ENCODE measurements at places on chromosomes 1 and 21.
A peak's percentile ranks its signal among the peaks of the same experiment; 100 is the strongest.

- peak; percentile 15 for DNase-seq
Observed at GRCh38 chr1:17797478-17797877, 42.3 kb downstream of the ACTL8 start.

GRCh38 chr1:43706598-43707189 is 642 bp upstream of the ST3GAL3 start:
- DNase-seq: no peak

GRCh38 chr21:45386336-45386727 is 18.6 kb upstream of the COL18A1 start:
- no peak for DNase-seq

DNA sequence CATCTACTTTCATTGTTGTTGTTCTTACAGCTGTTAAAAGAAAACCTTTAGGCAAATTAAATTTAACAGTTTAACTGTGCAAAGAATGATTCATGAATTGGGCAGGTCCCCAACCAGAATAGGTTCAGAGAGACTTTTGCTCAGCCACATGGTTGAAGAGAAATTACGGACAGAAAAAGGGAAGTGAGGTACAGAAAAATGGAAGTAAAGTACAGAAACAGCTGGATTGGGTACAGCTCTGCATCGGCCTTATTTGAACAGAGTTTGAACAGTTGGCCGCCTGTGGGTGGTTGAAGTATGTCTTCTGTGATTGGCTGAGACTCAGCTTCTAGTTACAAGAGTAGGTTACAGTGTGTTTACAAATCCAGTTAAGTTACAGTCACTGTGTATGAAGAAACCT is 210.1 kb downstream of the FGGY start:
- DNase-seq: no peak

DNA sequence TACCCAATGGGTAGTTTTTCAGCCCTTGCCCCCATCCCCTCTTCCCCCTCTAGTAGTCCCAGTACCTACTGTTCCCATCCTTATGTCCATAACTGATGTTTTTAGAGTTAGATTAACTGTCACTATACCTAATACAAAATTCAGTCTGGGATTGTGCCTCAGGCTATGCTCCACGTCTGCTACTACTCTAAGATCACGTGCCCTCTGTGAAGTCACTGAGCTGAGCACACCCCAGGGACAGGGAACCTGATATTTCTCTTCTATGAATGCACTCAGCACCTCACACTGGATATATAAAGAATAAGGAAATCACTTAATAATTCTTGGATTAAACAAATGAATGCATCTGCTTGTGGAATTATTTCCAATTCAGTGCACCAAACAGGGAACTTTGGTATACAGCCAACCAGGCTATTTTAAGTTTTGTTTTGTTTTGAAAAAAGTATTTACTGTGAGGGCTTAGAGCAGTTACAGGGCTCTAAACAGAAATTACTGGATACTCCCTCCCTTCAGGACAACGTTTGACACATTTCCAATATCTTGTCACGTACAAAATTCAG is 307.9 kb downstream of the SMYD3 start:
- no peak for DNase-seq

GRCh38 chr1:201468501-201468843 is 516 bp downstream of the PHLDA3 start:
- DNase-seq: no peak

- DNase-seq: no peak
Observed at GRCh38 chr1:69123486-69123885, 444.2 kb upstream of the LRRC7 start.

- DNase-seq: no peak
Observed at GRCh38 chr1:165350840-165351239, 5.7 kb downstream of the LMX1A start.

DNA sequence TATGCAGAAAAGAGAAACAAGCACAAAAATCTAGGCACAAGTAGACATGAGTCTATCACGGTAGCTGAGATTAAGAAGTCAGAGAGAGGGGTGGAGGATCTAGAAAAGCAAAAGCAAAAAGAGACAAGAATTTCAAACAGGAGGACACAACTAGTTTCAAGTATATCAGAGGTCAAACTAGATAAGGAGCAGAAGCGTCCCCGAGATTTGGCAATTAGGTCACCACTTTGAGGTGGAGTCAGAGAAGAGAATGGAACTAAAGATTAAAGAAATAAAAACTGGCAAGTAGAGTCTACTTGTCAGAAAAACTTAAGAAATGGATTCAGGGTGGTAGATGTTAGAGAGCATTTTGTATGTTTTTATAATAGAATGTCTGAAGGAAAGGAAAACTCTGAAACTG is 2.3 kb downstream of the SF3B4 start:
- DNase-seq: no peak
